BE2C (cell line): ENCODE measurements at places on chromosomes 12 and 14.

GRCh38 chr14:43503508-43503907 is 1003.6 kb downstream of the FSCB start:
- DNase-seq = no peak

GRCh38 chr12:59803735-59804134 is 207.9 kb downstream of the SLC16A7 start:
- no peak for DNase-seq

DNA sequence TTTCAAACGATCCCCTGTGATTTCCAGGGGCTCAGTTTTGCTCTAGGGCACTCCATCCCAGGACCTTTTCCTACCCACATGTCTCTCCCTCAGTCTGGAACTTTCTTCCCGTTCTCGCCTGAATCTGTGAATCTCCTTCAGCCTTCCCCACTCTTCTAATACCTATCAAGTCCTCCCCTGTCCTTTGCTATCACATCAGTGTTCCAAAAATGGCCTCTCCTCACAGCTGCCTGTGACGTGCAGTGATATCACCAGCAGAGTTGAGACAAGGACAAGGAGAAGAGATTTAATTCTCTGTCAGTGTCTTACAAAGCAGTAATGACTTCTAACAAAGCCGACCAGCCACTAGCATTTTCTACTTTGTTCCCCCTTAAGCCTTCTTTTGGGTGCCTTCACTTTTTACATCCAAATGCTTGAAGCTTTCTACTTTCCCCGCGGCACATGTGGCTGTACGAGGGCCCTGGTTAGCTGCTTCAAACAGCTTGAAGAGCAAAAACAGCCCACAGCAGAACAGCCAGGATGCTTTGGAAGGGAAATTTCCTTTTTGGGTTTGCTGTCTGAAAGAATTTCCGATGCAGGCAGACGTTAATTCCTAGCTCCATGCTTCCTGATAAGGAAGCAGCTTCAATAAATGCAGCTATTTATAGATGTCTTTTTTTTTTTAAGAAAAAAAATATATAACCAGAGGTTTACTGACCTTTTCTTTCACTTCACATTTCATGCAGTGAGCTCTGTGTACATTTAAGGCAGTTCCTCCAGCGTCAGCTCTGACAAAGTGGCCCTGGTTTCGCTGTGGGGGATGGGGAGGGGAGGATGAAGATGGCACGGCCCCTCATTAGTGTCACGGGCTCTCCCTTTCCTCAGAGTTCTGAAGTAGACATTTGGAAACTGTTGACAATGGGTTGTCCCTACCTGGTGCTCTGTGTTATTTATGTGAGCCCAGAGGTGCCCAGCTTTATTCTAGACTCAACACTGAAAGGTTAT is 109.3 kb downstream of the ETV6 start:
- DNase-seq = no peak

DNA sequence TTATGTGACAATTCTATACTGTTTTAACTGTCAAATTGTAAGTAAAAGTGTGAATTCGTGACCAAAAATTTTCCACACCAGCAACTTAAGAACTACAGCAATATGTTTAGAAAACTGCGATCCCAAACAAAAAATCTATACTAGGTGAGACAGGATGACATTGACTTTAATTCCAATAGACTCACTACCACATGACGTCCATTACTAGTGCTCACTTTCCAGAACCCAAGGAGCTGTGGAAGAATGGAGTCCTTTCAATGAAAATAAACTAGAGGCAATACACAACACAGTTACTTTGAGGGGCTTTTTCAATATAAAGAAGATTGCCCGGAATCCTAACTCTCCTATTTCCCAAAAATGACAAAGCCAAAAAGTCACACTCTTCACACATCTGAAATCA is 1.4 kb downstream of the EPS8 start:
- no peak for DNase-seq

- DNase-seq = no peak
Observed at GRCh38 chr12:118429688-118430383, 53.5 kb downstream of the SUDS3 start.

- no peak for DNase-seq
Observed at GRCh38 chr14:55712491-55712890, 132.5 kb downstream of the KTN1 start.

DNA sequence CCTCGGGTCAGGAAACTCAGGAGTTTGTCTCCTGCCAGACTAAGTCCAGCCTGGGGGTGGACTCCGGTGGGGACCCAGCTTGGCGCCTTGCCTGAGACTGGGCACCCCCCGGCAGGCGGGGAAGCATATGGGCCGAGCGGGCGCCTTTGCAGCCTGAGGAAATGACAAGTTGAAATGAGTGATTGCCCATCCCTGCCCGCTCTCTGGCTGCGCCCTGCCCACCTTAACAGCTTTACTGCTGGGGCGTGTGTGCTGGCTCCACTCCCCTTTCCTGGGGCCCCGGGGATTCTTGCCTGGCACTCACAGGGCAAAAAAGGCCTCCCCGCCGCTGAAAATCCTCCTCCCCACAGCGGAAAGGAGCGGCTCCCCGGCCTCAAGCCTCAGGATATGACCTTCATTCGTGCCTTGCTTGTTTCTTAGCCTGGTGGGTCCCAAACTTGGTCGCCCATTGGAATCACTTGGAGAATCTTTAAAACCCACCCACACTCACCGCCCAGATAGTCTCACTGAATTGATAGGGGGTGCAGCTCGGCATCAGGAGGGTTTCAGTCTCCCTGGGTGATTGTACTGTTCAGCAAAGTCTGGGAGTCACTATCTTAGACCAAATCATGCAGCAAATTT is 1.5 kb downstream of the RFLNA start:
- no peak for DNase-seq

DNA sequence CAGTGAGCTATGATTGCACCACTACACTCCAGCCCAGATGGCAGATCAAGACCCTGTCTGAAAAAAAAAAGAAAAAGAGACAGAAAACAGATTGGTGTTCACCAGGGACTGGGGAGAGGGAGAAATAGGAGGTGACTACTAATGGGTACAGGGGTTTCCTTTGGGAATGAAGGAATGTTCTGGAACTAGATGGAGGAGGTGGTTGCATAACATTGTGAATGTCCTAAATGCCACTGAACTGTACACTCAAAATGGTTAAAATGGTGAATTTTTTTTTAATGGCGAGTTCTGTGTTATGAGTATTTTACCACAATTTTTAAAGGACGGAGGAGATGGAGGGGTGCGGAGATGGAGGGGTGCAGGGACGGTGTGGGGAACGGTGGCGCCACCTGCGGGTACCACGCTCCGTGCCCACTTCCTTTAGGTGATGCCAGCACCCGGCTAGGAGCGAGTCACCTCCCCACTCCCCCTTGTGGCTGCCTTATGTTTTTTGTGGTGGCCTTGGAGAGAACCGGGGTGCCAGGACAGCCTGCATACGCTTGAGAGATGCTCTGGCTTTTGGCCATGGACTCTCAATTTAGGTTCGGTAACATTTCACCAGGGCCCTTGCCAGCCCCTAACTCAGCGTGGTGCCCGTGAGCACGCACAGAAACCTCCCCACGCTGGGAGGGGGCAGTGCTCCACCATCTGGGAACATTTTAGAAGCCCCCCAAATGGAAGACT is 16.1 kb downstream of the UBC start:
- DNase-seq = peak; percentile 67

GRCh38 chr12:18139989-18140596 is 50.1 kb upstream of the RERGL start:
- no peak for DNase-seq

- DNase-seq = no peak
Observed at GRCh38 chr14:63401646-63402045, 82.9 kb upstream of the GPHB5 start.

DNA sequence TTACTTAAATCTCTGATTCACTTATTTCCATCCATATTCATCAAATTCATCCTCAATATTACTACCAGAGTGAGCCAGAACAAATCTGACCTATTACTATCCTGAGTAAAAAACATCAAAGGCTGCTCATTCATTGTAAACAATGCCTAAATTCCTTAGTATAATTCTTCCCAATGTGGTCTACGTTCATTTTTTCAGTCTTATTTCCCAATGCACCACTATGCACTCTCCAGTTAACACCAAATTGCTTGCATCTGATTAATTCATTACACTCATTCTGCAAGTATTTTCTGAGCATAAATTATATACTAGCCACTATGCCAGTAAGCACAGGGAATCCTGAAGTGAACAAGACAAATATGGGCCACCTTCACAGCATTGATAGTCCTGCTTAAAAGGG is 110.0 kb downstream of the EPS8 start:
- DNase-seq = no peak

GRCh38 chr12:92224685-92225331 is 79.2 kb upstream of the BTG1 start:
- DNase-seq = peak; percentile 56

- DNase-seq = no peak
Observed at GRCh38 chr14:56816574-56817391, 6.5 kb upstream of the OTX2 start.

DNA sequence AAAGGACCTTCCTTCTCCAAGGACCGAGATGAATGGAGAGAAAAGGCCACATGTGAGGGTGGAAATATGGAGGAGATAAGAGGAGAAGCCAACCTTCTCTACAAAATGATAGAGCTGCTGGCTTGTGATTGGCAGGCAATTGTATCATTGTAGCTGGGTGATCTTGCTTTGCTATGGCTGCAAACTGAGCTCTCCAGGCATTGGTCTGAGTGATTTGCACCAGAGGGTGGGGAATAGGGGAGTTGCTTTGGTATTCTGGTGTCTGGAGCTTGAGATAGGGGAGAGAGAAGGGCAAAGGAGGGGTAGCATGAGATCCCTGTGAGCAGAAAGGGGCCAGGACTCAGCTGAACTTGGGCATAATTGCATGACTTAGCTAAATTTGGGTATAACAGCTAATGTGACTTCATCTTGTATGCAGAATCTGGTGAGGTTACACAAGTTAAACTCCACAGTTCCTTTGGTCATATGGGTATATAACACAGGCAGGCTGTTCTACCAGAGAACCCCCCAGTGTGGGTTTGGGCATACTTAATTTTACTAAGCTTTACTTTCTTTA is 72.0 kb downstream of the FOS start:
- no peak for DNase-seq

DNA sequence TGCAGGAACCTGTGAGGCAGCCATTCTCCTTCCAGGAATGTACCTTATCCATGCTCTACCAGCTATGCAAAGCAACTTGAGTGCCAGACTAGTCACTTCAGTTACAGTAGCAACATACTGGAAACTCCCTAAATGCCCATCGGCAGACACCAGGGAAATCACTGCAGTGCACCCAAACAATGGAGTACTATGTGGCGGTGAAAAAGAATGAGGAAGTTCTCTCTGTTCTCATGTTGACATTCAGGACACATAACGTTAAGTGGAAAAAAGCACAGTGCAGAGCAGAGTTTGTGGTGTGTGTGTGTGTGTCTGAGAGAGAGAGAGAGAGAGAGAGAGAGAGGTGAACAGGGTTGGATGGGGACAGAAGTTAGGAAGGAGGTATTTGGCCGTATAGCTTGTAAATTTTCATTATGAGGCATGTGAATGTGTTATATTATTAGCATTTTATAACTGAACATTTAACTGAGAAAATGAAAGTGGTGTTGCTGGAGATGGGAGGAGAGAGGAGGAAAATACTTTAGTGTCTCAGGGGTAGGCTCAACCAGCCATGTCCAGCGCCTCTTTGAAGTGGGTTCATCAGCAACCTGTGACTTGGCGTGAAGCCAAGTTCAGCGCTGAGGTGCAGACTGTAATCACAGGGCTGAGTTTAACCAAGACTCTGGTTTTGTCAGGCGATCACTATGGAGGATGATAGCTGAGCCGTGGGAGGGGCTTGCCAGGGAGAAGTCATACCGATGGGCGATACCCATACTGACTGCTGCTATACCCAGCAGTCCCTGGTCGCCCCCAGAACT is 17.3 kb downstream of the TNFAIP2 start:
- no peak for DNase-seq

DNA sequence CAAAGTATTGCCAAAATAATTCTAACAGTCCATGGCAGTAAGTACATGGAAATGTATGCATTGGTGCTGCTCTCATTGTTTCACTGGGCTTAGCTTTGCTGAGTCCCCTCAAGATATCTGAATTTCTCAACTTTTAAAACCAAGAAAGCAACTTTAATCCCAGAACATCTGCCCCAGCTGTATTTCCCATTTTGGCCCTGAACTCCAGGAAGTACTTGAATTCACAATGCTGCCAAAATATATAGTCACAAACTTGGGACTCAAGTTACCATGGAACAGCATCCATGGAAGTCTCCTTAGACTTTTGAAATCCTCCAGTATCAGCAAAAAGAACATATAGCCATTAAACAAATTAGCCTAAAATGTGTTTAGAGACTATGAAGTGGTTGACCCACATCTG is 78.5 kb upstream of the FLRT2 start:
- DNase-seq = no peak

GRCh38 chr12:88544991-88545980 is 35.0 kb downstream of the KITLG start:
- no peak for DNase-seq

- no peak for DNase-seq
Observed at GRCh38 chr14:20501346-20501745, 4.0 kb upstream of the RNASE10 start.

DNA sequence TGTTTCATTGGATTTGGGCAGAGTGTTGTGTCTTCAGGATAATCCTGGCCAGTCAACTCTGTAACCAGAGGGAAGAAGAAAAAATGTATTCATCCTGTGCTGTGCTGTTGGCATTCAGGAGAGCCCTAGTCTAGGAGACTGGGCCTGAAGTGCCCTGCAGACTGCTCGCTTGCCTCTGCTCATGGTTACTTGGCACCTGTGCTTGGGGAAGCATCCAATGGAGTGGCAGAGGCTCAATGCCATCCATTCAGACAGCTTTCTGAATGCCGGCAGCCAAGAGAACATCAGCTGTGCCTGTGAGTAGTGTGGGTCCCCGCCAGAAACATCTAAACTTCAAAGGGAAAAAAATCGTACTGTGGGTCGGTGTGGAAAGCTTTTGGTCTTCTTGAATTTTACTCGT is 124.2 kb downstream of the SRGAP1 start:
- DNase-seq = no peak

GRCh38 chr14:71175491-71175890 is 268.2 kb downstream of the PCNX1 start:
- no peak for DNase-seq

DNA sequence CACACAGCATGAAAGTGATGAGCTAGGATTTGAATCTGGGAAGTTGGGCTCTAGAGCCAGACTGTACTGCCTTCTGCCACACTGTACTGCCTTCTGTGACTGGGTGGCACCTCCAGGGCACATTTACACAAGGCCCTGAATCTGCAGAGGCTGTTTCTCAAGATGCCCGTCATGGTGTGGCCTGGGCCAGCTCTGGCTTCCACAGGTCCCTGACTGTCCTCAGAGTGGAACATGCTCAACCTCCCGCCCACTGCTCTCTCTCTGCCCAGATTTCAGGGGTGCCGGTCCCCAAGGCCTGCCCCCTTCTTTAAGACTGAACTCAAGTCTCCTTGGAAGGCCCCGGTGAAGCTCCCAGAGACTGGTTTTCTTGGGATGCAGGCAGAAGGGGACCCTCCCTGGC is 50.2 kb downstream of the C14orf132 start:
- no peak for DNase-seq

DNA sequence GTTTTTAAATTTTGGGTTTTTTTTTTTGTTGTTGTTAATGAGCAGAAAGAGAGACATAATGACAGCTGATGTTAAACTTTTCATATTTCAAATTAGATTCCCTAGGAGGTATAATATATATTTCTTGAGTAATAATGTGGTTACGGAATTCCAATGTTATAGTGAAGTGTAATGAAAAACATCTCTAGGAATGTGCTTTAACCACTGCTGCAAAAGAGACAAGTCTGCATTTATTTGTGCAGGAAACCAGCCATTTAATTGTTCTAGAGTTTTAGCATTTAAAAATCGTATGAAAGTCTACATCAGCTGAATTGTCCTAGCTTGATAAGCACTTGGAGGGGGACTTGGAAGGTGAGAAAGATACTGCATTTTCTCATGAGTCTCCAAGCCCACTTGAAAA is 14.3 kb downstream of the SERPINA10 start:
- DNase-seq = no peak
